ENCODE measurements at places on chromosomes 4 and X. TPM values are rescaled to one million over a fixed set of nuclear protein-coding genes. Genes with fewer than 3 reads are reported as not detected.

- DNase-seq, result no peak
These were observed 77.9 kb downstream of the APBB2 start for GRCh38 chr4:41136456-41136855.

The MAGEA1 gene
- total RNA-seq, result not detected

GRCh38 chr4:186875476-186875875, 151.8 kb upstream of the FAT1 start:
- DNase-seq, result no peak

The ZNF141 gene
- total RNA-seq, result 21.2 TPM

DNA sequence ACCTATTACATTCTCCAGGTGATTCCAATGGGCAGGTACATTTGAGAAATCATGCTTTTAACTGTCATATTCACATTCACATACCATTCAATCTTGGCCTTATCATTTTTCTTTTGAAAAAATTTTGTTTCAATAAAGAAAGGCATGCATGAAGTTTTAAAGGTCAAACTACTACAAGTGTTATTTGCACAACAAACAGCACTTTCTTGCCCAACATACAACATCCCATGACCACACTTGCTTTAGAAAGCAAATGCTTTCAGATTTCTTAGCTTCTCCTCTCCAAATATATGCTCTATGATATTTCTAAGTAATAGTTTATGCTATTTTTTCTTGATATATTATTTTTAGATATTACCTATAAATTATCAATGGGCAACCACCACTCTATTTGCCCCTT, 58.2 kb downstream of the NLGN4X start:
- no peak for DNase-seq

DNA sequence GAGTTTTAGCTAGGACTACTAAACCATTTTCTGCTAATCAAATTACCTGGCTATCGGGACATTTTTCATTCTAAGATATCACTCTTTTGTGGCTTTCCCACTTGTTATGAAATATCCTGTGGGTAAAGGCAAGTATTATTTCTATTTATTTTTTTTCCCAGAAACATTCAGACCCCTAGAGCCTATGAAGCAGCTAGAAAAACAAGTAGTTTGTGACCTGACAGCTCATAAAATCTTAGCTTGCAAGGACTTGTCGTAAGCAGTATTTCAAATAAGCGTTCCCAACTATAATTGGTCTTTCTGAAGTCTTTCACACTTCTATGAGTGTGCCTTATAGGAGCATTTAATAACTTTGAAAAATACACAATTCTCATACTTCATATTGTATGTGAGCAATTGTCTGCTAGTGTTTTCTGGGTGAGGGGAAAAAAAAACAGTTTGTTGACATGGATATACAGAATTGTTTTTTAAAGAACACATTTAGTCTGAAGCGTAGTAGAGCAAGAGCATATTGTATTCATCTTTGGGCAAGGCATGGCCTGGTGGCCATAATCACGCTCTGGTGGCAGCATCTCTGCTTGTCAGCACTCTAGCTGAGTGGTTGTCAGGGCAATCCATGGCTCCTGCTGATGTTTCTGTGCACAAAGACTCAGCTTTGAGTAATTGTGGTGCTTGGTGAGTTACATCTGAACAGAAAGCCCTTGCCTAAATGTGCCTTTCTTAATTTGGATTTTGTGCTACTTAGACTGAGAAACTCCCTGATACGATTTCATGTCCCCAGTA, 2.6 kb downstream of the MCUB start:
- no peak for DNase-seq

The GPRASP3 gene
- total RNA-seq, result 5.1 TPM

DNA sequence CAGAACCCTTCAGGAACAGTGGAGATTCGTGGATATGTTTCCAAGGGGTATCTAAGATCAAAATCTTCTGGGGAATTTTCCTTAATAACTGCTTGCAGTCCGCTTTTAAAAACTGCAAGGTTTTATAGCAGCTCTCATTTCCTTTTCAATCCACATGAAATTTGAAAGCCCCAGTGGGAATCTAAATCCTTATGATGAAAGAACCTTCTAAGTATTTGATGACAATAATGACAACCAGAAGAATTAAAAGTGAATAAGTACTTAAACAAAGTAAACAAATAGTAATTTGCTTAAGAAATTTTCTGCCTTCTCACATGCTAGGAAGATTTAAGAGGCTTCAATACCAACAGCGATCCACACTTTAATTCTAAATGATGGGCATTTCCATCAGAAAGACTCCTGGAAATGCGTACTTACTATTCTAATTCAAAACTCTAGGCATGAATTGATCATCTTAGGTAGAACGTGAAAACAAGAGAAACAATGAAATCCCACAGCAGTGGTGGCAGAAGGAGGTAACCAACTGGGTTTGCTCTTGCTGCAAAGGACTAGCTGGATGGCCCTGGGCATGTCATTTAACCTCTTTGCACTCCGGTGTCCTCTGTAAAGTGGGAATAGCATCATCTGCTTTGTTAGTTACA, 37.6 kb upstream of the S100G start:
- no peak for DNase-seq

- no peak for DNase-seq
These were observed 32.1 kb upstream of the BEND2 start for GRCh38 chrX:18252644-18253359.

DNA sequence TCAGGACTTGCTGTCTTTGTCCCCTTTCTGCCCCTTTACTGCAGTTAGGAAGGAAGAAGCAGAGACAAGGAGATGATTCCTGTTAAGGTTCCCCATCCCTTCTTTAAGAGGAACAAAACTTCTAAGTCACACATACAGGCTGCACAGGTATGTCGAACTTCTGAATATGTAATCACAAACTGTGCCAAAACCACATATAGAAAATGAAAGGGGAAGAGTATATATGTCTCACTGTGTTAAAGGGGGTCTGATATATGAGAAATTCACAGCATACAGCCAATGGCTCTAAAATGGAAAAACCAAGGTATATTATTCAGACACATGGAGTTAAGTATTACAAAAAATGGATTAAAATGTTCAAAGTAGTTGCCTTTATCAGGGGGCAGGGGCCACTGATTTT, 11.7 kb downstream of the CFAP97 start:
- no peak for DNase-seq

DNA sequence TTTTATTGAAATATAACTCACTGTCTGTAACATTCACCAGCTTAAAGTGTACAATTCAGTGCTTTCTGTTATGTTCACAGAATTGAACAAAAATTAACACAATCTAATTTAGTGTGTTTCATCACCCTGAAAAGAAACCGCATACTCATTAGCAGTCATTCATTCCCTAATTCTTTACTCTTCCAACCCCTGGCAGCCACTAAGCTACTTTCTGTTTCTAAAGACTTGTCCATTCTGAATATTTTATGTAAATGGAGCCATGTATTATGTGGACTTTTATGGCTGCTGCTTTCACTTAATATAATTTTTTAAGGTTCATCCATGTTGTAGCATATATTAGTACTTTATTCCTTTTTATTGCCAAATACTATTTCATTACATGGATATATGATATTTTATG, 94.7 kb upstream of the ATP8A1 start:
- no peak for DNase-seq

DNA sequence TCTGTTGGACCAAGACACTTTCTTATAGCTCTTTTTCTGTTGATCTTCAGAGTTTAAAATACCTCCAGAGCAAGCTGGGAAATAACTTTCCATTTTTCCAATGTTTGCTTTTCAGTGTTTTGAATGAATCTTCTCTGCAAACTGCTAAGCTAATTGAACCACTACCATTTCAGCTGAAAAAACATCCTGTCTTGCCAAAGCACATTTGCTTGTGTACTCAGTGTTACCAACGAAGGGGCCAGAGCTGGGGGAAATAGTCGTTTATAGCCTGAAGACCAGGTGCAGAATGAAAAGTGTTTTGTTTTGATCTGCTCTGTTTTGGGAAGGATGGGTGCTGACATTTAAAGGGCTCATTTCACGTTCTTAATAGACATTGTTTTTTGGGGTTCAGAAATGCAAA, 88.4 kb upstream of the CLNK start:
- no peak for DNase-seq

The ARSJ gene
- not detected for total RNA-seq

The GC gene
- not detected for total RNA-seq

DNA sequence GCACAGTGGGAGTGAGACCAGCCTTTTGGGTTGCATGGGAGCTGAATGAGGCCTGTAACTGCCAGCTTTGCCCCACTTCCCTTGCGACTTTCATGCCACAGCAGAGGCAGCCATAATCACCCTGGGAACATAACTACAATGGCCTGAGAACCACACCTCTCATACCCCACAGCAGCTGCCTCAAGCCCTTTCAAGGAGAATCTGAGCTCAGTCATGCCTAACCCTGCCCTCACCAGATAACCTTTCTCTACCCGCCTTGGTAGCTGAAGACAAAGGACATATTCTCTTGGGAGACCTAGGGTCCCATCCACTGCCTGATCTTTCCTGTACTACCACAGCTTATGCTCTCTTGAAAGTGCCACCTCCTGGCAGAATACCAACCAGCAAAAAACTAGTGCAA, 599.9 kb upstream of the IGFBP7 start:
- DNase-seq, result no peak

- DNase-seq, result no peak
These were observed 204.7 kb upstream of the JADE1 start for GRCh38 chr4:128604840-128605239.

The SMIM43 gene
- total RNA-seq, result not detected

DNA sequence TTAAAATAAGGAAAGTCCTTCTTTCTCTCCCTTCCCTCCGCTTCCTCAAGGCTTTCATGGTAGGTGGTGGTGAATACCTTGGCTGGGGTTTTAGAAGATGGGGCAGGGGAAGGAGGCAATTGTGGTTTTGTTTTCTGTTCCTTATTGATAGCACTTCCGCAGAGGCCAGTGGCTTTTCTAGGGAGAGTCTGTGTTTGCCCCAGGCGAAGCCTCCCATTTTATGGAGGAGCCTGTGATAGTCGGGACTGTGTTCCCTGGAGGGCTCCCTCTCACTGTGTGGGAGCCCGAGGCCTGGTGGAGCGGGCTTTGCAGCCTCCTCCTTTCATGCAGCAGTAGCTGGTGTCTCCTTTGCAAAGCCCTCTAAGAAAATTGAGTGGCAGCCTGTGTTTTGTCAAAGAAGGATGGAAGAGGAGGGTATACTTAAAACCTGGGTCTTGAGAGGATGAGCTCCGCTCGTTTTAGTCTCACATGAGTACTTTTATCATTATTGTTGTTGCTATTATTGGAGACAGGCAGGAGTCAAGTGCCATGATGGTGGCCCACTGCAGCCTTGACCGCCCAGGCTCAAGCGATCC, 29.8 kb upstream of the STOX2 start:
- DNase-seq, result no peak

GRCh38 chr4:142493255-142494110, 352.6 kb downstream of the INPP4B start:
- DNase-seq, result no peak

- no peak for DNase-seq
These were observed 10.0 kb downstream of the ELMOD2 start for GRCh38 chr4:140533951-140534480.

The SLC34A2 gene
- 0.18 TPM for total RNA-seq

The TRAM1L1 gene
- total RNA-seq, result 0.92 TPM

DNA sequence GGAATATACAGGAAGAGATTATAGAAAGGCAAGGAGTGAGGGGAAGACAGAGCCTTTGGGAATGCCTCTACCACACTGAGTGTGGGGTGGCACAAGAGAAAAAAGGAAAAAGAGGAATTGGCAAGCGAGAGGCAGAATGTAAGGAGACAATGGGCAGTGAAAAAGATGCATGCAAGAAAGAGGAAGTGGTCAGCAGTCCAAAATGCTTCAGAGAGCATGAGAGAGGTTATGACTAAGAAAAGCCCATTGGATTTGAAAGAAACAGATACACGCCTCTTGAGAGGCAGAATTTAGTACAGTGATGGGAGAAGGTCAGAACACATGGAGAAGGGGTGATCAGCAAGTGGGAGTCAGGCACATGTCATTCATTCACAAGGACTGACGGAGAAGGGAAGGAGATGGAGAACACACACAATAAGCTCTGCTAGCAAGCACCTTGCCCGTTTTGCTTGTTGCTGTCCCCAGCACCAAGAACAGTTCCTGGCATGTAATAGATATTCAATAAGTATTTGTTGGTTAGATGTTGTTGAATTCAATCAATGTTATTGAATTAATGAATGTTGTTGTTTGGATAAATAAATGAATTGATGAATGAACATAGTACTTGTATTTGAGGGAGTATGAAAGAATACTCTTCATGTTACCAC, 6.3 kb downstream of the DCHS2 start:
- no peak for DNase-seq

DNA sequence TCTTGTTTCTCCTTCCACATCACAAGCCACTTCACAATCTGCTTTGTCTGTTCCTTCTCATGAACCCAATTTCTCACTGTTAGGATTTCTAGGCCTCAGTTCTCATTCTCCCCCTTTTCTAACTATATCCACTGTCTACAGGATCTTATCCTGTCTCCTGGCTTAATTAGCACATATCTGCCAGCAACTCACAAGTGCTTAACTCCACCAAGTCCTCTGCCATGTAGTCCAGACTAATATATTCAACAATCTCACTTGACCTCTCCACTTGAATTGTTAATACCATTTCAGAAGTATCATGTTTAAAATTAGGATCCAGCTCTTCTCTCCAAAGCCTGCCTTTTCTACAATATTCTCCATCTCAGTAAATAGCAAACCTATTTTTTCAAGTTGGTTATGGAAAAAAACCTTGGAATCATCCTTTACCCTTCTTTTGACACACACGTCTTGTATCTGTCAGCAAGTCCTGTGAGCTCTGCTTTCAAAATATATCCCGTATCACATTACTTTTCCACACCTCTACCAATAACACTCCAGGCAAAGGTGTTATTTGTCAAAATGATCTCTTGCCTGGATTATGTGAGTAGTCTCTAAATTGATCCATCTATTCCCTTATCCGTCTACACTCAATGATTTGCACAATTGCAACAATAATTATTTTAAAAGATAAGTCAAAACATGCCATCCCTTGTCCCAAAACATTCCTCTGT, 127.2 kb upstream of the SLIT2 start:
- no peak for DNase-seq

DNA sequence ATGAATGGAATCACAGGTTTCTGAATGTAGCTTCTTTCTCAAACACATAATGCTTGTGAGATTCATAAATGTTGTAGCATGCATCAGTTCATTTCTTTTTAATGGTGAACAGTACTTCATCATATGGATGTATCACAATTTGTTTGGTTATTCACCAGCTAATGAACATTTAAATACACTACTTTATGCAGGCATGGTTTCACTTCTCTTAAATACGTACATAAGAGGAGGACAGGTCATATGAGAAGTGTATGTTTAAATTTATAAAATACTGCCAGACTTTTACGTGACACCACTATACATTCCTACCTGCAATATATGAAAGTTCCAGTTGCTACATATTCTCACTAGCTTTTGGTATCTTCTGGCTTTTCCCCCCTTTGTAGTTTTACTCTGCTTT, 65.4 kb downstream of the ANKRD17 start:
- DNase-seq, result no peak

DNA sequence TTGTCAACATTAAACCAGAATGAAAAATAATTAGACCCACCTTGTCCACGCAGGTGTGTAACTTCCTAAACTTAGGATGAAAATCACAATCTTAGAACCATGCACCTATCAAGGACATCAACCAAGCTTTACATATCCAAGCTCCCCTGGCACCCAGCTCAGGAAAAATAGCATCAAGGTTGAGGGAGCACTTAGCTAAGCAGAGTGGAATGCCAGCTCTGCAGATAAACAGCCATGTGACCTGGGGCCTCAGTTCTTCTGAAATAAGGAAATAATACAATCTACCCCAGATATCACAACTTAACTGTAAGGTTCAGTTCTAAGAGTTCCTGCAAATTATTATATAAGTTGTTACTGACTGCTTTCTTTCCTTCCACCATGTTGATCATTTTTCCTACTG, 64.7 kb downstream of the DHX15 start:
- no peak for DNase-seq

The UGT2B17 gene
- not detected for total RNA-seq

GRCh38 chrX:2192584-2193272, 308.0 kb downstream of the DHRSX start:
- no peak for DNase-seq
